SJCRH30 (cell line): ENCODE measurements at places on chromosomes 16 and 17. TPM values are rescaled to one million over a fixed set of nuclear protein-coding genes. Genes with fewer than 3 reads are reported as not detected.

Gene ST6GALNAC1
- not detected in 2 replicates for total RNA-seq

Gene CDH16
- not detected in 2 replicates for total RNA-seq

Gene KRTAP1-1
- total RNA-seq = not detected in 2 replicates

Gene KDM8
- total RNA-seq = 4.3 and 4.9 TPM in 2 replicates

Gene CMTM3
- 52.8 and 53.9 TPM in 2 replicates for total RNA-seq

Gene CLEC18A
- total RNA-seq = 0.12 and 0.30 TPM in 2 replicates

Gene LPO
- total RNA-seq = not detected in 2 replicates

Gene MTSS2
- 24.6 and 27.4 TPM in 2 replicates for total RNA-seq

Gene COX6A2
- total RNA-seq = not detected in 2 replicates

Gene NT5C3B
- 115 and 120 TPM in 2 replicates for total RNA-seq

Gene WFIKKN2
- 0.13 TPM in 1 of 2 replicates, not detected in the other for total RNA-seq

Gene KRT39
- not detected in 2 replicates for total RNA-seq
